ENCODE measurements at places on chromosomes 6 and 20.

DNA sequence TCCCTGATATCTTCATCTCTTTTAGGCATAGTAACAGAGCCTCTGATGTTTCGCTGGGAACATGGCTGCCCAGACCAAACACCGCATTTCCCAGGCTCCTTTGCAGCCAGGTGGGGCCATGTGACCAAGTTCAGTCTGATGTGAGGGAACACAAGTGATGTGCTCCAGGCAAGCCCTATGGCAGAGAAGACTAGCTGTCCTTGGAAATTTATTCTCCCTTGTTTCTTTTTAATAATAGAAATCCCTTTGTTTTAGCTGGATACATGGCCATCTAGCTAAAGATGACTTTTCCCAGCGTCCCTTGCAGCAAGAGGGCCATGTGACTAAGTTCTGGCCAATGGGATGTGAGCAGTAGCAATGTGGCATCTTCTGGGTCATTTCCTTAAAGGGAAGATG, 30.8 kb downstream of the SLC2A10 start:
- DNase-seq: no peak

- no peak for DNase-seq
Measured at GRCh38 chr6:35461270-35461669, 6.9 kb upstream of the RPL10A start.

GRCh38 chr6:53526000-53526399, 18.9 kb downstream of the GCLC start:
- peak; percentile 30 for DNase-seq

GRCh38 chr6:129102741-129103140, 219.8 kb downstream of the LAMA2 start:
- no peak for DNase-seq

GRCh38 chr6:89323511-89323971, 8.4 kb upstream of the GABRR2 start:
- no peak for DNase-seq
